Bronchus fibroblast of lung (primary cell): ENCODE measurements at places on chromosomes 5 and 9. TPM values are rescaled to one million over a fixed set of nuclear protein-coding genes. Genes with fewer than 3 reads are reported as not detected.

Gene ZNF454
- 0.84 and 1.2 TPM in 2 replicates for total RNA-seq

Gene PCDHGA1
- total RNA-seq, result under 0.01 and 0.15 TPM in 2 replicates

Gene PCDHGA4
- total RNA-seq, result 1.0 and 1.3 TPM in 2 replicates

Gene ADAMTS16
- 0.30 and 0.50 TPM in 2 replicates for total RNA-seq

Gene RPL35
- 3,713 and 4,137 TPM in 2 replicates for total RNA-seq

Gene SFXN1
- total RNA-seq, result 87.3 and 110 TPM in 2 replicates

Gene GFI1B
- total RNA-seq, result under 0.01 TPM in 1 of 2 replicates, not detected in the other
